ENCODE measurements at places on chromosomes 1 and 21.

DNA sequence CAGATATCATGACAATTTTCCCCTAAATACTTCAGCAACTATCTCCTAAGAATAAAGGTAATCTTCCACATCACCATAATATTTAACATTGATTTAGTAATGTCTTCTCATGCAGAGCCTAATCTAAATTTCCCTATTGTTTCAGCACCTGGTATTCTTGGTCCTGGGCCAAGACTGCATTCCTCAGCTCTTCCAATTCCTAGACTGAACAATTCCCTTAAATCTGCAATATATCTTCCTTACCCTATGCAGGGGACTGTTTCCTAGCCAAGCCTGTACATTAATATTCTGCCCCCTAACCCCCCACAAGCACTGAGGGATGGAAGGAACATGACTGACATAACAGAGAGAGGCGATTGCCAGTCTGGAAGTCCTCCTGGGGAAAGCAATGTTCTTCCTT is 28.7 kb upstream of the DISP1 start:
- DNase-seq = no peak

GRCh38 chr1:15693371-15693770 is 9.3 kb downstream of the PLEKHM2 start:
- no peak for DNase-seq

DNA sequence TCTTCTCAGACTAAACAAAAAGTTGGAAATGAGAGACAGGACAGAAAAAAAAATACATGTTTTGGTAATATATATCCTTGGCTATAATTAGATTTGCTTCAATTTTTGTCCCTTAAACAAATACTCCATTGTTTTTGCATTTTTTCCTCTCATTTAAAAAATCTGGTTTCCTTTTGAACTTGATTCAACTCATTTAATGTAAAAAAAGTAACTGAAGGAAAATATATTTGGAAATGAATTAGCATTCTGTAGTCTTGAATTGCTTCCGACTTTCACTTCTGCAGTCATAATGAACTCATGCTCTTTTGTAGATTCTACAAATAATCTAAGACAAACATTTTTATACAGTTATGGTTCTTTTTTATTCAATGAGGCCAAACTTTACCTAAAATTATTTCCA is 309.1 kb downstream of the HMCN1 start:
- DNase-seq = no peak

DNA sequence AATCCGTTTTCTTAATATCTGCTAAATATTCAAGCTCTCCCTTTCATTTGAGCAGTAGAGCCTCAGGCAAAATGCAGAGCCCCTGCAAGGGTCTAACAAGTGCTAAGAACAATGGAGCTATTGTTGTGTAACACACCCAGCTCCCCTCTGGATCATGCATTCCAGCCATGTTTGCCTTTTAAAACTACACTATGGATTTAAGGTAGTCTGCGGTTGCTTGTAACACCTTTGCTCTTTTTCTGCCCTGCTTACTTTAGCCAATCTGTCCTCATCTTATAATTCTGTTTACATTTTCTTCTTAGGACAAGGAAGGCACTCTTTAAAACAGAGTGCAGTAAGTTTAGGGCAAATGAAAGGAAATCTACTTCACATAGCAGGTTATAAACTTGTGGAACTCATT is 60.0 kb upstream of the C1orf105 start:
- no peak for DNase-seq

GRCh38 chr1:52738893-52739292 is 12.6 kb downstream of the ZYG11B start:
- DNase-seq = no peak

- no peak for DNase-seq
Observed at GRCh38 chr21:25562660-25563059, 44.6 kb downstream of the MRPL39 start.

DNA sequence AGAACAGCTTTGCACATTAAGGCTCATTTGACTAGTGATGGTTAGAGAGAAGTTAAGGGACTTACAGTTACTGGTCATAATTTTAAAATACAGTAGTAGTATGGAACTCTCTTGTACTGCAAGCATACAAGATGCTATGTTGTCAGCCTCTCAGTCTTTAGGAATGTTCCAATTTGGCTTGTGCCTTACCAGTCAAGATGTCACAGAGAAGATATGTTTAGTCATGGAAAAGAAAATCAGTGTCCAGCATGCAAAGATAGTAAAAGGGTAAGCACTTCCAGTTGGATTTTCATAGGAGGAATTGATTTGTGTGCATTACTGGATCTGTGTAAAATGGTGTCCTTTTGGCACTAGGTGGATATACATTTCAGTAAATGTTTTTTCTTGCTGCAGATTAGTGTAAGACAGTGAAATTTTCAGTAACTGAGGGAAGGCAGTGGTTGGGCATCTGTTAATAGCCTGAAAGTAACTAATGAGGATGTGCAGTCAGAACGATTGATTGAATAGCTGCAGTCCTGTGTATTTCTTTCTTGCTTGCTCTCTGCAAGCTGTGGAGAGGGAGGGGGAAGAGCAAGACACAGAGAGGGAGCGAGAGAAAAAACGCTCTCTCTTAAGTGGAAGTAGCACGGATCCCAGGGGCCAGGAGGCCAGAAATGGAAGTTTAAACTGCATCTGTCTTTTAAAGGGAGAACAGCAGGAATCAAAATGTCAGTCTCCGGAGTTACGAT is 108.2 kb downstream of the CLEC20A start:
- no peak for DNase-seq
